ENCODE measurements at places on chromosomes 5 and 9.

GRCh38 chr5:84292000-84292642 is 92.6 kb downstream of the EDIL3 start:
- DNase-seq, result no peak

GRCh38 chr9:109639674-109640579 is 140.1 kb upstream of the PALM2AKAP2 start:
- no peak for DNase-seq

GRCh38 chr5:135192351-135192750 is 158.3 kb upstream of the PITX1 start:
- no peak for DNase-seq

- no peak for DNase-seq
These were observed 186.6 kb downstream of the CRB2 start for GRCh38 chr9:123542435-123543225.

DNA sequence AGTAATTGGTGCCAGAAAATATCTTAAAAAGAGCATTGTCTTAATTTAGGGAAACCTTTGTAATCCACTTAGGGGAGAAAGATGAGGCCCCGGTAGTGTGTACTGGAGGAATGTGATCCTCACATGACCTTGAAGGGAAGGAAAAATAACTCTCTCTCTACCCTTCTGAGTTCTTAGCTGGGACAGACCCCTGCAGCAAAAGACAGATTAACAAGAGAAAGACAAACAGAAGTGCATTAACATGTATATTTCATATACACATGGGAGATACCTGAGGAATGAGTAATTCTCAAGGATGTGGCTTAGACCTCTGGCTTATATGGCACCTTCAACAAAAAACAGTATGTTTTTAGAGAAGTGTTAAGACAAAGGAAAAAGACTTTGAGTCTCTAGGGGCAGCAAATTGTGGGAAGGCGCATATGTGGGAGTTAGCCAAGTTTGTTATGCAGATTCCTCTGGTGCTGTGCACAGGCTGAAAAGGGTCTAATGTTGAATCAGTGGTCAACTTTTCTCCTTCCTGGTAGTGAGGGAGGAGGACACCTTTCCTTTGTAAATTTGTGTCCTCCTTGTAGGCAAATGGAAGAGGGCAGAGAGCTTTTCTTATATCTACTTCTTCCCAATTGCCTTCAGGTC is 138.8 kb downstream of the LRRC70 start:
- DNase-seq, result no peak

DNA sequence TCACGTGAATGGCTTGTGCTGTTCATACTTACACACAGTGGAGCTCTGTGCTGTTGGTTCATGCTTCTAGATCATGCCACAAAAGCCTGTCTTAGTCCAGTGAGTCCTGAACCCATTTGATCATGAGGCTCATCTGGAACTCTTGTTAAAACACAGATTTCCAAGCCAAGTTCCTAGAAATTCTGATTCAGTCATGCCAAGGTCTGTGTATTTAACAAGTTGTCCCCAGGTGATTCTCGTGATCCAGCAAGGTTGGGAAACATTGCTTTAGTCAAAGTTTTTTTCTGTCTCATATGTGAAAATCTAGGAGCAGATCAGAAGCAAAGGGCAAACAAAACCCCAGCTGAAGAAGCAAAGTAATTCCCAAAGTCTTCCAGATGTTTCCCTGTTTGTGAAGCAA is 112.5 kb upstream of the GAS1 start:
- no peak for DNase-seq

DNA sequence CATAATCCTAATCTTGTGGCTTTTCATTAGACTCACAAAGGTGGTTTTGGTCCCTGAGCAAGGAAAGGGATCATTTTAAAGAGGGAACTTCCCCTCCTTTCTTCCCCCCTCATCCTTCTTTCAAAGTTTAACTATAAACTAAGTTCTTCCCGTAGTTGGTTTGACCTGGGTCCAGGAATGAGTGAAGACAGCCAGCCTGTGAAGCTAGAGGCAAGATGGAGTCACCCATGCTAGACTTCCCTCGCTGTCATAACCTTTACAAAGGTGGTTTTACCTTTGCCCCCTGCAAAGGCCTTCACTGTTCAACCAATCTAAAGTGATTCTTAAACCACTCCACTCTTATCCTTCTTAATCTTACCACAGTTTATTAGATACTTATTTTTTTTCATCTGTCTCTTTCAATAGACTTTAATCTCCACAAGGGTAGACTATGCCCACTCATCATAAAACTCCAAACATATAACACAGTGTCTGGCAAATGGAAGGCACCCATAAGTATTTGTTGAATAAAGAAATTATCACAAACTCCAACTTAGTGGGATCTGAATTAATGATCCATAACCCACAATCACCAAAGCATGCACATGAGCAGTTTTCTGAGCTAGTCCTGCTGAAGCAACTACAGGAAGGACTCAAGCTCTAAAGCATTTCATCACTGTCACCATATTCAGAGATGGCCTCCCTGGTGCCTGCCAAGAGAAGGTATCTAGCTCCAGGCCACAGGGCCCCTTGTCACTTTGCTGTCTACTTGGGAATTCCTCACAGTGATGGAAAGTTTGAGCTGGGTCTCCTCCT is 369.0 kb downstream of the SPOCK1 start:
- no peak for DNase-seq

DNA sequence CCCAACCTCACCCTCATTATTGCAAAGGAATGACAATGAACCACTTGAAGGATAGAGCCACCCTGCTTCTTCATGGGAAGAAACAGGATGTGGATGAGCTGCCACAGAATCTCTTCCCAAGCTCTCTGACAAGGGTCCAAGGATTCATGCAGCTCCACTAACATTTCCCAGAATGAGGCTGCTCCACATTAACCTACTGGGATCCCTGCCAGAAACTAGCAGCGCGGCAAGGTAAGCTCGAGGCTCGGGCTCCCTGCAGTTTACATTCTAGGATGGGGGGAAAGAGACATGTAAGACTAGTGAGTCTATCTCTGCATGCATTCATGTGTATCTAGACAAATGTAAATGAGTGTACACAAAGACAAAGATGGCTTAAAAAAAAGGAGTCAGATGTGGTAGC is 12.1 kb downstream of the DCAF12 start:
- DNase-seq, result no peak

All from activated T-cell treated with anti-CD3 and anti-CD28 coated beads, Interleukin-2, amount 50 U/mL, for 48 hours (primary cell).